ENCODE measurements at places on chromosomes 11 and 22.

GRCh38 chr11:33063326-33063881 is 24.0 kb downstream of the TCP11L1 start:
- DNase-seq: no peak

DNA sequence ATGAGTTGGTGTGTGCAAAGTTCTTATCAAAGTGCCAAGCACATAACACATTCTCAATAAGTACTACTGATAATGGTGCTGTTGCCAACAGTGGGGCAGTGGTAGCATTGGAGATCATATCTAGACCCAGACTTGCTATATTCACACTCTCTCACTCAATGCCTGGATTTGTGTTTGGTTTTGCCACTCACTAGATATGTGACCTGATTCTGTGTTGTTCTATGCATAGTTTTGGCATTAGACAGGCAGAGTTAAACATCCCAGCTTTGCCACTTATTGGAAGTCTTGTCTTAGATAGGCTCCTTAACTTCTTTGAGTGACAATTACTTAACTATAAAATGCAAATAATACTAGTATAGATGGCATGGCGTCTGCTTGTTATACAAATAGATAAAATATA is 642.6 kb upstream of the CCDC179 start:
- no peak for DNase-seq

- DNase-seq: no peak
These were observed 22.8 kb downstream of the MYH9 start for GRCh38 chr22:36365020-36365411.

GRCh38 chr22:23591201-23591791 is 11.2 kb upstream of the IGLL1 start:
- DNase-seq: peak; percentile 51

DNA sequence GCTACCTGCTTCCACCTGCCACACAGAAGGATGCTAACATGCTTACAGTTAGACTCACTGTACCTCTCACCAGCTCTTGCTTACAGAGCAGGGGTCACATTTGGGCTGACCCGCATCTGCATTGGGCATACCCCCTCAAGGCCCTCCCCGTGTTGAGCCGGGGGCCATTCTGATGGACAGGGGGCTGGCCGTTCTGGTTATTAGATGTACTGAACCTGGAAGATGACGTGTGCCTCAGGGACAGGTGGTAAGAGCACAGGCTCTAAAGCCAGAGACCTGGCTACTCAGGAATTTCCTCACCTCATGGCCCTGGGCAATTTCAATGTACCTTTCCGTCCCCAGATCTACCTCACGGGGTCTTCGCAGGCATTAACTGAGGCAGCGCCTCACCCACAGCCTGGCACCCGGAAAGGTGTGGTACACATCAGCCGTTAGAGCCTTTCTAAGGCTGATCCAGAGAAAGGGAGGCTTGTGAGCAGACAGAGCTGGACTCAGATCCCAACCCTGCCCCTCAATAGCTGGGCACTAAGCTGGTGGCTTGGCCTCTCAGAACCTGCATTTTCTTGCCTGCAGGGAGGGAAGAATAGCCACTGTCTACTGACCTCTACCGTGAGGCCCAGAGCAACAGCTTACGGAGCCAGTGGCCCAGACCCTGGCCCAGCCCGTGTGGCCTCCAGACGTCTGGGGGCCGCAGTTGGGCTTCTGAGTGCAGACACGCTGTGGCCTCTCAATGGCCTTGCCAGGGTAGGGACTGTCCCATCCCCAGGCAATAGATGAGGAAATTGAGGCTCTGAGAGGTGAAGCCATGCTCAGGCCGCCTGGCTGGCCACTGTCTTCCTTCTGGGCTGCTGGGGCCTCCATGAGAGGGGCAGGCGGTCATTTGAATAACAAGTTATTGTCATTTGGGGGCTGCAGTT is 100.6 kb downstream of the MORC2 start:
- DNase-seq: no peak

GRCh38 chr11:27055065-27055682 is 14.6 kb downstream of the BBOX1 start:
- DNase-seq: no peak

DNA sequence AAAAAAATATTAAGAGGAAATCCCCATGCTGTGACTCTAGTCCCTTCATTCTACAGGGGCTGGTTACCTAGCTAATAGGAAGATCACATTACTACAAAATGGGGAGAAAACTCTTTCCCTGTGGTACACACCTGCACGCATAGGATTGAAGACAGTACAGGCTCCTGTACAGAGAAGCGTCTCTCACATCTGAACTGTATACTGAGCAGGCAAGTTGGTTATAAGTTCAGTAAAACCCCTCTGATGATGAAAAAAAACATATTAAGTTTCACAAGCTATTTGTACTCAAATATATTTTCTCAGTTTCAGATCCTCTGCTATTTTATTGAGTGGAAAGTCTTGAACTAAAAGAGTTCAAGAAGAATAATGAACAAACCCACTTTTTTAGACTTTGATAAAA is 156.9 kb upstream of the HSD17B12 start:
- DNase-seq: no peak

DNA sequence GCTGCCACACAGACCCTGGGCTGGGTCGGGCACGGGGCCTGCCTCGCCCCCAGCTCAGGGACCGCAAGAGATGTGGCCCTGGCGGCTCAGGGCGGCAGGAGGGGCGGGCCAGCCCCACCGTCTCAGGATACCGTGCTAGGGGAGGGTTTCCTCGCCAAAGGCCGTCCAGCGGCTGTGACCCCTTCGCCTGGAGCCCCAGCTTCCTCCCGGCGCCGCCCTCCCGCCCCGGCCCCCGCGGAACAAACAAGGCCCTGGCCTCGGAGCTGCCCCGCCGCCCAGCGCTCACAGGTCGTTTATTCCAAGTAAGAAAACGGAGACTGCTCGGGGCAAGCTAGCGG is 543 bp upstream of the AP2A2 start:
- DNase-seq: no peak

DNA sequence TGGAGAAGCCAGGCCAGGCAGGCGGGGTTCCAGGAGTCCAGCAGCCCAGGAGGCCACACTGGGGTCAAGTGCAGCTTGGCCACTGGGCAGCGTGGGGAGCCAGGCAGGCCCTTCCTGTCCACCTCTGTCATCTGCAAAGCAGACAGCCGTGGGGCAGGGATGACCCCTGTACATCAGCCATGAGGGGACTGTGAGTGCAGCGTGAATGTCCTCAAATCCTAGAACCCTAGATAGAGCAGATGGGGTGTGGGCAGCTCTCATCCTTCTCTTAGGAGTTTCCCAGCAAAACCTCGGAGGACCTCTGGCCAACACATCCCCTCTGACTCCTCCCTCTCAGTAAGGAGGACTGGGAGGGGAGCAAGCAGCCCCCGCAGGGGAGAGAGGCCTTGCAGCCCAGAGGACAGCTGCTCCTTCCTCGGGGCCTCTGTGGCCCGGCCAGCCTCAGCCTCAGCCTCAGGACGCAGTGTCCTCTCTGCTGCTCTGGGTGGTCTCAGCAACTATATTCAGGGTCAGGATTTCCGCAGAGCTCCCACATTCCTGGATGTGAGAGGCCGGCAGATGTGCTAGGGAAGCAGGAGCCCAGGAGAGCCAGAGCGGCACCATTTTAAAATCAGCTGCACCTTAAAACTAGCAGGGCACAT is 820.5 kb downstream of the BRD1 start:
- DNase-seq: no peak

- DNase-seq: no peak
These were observed 886.1 kb downstream of the LRRC4C start for GRCh38 chr11:40573254-40573891.

DNA sequence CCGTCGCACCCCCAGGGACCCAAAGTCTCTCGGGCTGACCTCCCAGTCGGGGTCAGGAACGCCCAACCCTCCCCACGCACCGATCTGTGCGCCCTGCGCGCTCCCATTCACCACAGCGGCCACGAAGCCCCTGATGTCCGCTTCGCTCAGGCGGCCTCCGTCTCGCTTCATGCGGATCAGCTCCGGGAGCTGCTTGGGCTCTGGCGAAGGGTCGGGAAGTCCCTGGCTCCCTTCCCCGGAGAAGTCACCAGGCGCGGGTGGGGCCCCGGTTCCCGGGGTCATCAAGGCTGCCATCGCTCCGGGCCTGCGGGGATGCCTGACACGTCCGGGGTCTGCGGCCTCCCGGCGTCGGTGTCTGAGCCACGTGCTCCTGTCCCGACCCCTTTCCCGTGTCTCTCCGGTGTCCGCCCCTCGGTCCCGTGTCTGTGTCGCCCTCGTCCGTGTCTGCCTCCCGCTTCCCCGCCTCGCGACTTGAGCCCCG is 356 bp downstream of the TYMP start:
- no peak for DNase-seq

DNA sequence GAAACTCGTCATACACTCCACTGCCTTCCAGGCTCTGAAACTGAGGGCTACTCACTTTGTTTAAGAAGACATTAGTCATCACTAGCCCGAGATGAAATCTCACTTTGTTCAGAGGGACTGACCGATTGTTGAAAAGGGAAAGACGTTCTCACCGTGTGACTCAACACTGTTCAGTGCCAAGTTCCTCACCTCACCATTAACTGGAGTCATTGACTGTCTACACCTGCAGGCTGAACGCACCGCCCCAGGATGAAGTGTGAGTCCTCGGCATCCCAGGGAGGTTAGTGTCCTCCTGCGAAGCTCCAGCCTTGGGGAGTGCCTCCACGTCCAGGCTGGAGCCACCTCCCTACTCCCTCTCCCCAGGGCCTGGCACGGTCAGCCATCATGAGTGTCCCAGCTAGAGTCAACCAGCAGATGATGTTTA is 30.4 kb downstream of the FADD start:
- no peak for DNase-seq

GRCh38 chr11:22584976-22585375 is 40.6 kb downstream of the FANCF start:
- no peak for DNase-seq

DNA sequence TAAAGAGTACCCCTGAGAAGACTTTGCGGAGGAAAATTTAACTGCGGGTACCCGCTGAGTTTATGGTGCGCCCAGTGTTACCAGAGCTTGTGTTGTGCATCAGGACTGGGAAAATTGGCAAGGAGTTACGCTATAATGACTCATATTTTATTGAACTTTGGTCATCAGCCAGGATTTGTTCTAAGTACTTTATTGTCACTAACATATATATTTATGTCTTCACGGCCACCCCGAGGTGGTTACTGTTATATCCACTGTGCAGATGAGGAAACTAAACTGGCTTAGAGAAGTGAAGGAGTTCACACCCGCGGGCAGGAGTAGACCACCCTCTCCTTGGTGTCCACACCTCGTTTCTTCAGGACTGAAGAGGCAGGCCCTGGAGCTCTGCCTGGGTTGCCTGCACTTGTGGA is 667 bp downstream of the ACCS start:
- no peak for DNase-seq

GRCh38 chr11:109285465-109285864 is 136.5 kb upstream of the C11orf87 start:
- DNase-seq: no peak

DNA sequence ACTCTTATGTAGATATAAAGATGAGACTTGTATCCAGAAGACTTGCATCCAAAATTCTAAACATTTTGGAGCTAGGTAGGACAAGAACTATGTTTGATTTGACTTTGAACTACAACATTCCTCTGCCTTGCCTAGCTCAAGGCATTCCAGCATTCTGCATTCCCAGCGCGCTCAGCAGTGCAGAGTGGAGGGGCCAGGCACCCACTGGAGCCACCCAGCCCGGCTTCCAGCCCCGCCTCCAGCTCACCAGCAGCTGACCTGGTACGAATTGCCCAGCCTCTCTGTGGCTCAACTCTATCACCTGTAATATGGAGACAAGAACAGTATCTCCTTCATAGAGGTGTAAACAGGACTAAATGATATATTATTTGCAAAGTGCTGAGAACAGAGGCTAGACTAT is 28.8 kb downstream of the PRDM10 start:
- DNase-seq: no peak

DNA sequence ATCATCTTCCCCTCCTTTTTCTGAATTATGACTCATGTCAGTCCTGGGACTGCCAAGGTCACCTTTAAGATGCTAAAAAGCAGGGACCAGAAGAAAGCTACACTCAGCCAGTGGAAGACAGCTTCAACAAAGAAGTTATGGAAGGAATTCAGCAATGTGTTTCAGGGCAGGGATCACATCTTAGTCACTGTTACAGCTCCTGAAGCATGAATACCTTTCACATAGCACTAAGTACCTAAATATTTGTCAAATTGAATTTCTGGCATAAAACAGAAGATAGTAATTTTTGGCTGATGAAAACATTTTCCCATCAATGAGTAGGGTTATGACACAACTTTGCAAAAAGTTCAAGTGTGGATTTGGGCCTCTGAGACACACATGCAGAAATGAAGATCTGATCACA is 5.2 kb downstream of the DDB1 start:
- no peak for DNase-seq

- DNase-seq: no peak
These were observed 78.7 kb downstream of the COMMD9 start for GRCh38 chr11:36210529-36210928.

- DNase-seq: no peak
These were observed 74.8 kb downstream of the ARHGAP42 start for GRCh38 chr11:100761841-100762240.

- DNase-seq: peak; percentile 57
These were observed 90.7 kb downstream of the ETS1 start for GRCh38 chr11:128496692-128497060.

DNA sequence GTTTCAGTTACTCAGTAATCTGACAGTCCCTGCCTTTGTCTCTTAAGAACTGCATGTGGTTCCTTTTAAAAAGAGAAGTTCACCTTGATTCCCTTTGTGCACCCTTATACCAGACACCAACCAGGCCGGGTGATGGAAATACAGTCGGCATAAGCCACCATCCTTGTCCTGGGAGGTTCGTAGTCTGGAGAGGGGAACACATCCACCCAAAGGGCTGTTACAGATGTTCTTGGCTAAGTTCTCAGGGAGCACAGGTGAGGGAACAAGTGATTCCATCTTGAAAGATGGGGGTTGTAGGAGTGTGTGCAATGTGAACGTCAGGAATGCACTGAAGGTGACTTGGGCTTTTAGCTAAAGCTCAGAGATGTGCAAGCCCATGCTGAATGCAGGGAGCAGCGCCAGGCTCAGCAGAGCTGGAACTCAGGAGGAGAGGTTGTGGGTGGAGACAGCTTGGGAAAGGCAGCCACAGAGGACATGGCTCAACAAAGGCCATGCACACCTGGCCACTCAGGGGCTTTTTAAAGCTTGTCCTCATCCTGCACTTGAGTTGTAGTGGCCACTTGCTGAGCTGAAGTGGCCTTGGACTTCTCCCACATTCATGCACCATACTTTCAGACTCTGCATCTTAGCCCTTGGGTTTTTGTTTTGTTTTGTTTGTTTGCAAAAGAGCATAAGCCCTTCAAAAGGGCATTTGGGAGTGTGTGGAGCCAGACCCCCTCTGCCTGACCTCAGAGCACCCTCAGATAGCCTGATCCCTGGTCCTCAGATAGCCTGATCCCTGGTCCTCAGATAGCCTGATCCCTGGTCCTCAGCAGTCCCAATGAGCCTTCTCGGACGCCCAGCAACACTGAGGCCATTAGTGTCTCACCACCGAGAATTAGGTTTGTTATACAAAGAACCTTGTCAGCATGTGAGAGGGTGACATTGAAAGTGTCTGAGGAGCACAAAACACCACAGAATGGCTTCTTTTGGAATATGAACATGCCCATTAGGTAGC is 12.7 kb upstream of the TMA7B start:
- peak; percentile 87 for DNase-seq

- DNase-seq: no peak
These were observed 50.3 kb upstream of the FIBIN start for GRCh38 chr11:26943636-26944035.

All from NCI-H1092 treated with DMSO at 0.1 percent for 48 hours (cell line).